Islet precursor cell (in vitro differentiated cells): ENCODE measurements at places on chromosomes 1 and 21.

- DNase-seq, result no peak
Observed at GRCh38 chr21:37509802-37510393, 143.3 kb downstream of the DYRK1A start.

DNA sequence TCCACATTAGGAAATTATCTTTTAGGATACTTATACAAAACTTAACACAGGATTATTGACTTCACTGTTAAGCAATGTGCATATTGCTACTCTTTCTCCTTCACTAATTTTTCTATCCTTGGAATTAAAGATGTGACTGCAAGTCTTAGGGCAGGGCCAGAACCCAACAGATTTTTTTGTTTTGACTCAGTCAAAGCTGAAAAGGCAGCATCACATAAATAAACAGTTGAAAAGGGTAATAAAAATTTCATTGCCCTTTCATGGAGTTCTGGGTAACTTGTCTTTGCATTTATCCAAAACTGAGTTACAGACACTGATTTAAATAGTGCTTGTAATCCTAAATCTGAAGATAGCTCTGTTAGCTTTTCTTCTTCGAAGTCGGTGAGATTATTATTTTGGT is 1.9 kb upstream of the TMEM35B start:
- no peak for DNase-seq

DNA sequence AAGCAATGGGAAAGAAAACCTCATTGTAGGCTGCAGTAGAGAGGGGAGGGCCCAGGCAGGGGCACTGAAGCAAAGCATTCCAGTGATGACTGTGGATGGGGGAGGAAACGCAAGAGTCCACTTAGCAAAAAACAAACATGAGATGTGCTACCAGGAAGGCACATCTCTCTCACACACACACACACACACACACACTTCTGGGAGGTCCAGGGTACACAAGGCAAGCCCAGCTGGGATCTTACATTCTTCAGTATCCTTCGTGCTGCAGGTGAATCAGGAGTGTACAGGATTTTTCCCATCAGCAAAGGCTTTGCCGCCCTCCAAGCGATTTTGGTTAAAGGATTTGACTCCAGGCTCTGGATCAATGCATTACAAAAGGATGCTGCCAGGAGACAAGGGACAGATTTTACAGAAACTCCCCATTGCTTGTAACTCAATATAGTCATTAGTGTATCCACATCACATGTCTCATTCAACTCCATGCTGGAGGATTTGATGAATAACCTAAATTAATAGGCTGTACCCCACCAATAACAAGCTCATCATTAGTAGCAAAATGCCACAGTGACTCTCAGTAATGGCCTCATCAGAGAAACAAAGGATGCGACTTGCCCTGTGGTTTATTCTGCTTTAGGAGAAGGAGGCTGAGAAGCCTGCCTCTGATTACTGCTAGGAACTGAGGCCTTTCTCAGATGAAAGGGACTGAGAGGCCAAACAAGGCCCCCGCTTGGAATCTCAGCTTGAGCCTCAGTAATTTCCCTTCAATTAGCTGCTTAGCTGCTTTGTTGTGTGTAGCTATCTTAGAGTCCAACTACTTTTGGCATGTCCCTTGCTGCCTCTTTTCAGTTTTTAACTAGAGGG is 41.6 kb downstream of the ABCA4 start:
- peak; percentile 69 for DNase-seq

GRCh38 chr1:22729912-22730311 is 19.3 kb downstream of the EPHB2 start:
- DNase-seq, result no peak

DNA sequence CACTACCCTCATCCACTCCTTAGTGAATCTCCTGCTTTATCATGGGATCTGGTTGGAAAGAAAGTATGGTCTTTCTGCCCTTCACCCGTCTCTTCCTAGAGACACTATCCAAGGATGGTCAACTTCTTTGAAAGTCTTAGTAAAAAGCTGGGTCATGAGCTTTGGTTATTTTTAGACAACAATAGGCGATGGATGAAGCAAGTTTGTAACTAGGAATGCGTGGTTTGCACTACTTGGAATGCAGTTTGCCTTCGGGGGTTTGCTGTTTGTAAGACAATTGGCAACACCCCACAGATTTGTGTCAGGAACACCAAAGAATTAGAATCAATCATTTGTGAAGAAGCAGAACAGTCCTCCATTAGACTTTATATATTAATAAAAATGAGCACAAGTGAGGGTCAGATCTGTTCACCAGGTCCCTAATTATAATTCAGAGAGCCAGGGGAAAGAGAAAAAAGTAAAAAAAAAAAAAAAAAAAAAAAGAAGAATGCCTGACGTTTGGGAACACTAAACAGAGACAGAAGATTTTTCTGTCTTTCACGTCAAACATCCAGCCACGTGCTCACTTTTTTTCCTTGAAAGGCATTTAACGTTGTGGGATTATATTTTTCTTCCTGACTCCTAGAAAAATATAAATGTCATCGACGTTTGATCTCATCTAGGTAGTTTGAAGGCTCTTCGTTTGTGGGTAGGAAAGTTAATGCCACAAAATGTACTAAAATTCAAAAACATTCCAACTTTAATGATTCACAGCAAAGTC is 60.7 kb upstream of the BTG3 start:
- peak; percentile 74 for DNase-seq

- DNase-seq, result peak; percentile 68
Observed at GRCh38 chr1:224435318-224435763, 744 bp upstream of the WDR26 start.

- no peak for DNase-seq
Observed at GRCh38 chr1:113808450-113809195, 3.7 kb downstream of the RSBN1 start.

DNA sequence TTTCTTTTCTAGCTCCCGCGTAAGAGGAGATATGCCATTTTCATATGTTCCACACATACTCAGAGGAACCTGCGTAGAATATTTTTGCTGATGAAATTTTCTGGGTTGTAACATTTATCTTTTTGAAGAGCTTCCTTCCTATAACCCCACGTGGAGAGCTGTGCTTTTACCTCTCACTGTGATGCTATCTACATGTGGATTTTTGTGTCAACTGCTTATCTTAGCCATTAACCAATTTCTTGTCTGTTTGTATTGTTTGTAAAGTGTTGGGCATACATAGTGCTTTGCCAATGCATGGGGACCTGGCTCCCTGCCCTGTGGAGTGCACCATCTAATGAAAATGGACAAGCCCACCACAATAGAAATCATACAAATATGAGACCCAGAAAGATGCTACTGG is 266.1 kb downstream of the TNR start:
- DNase-seq, result no peak

GRCh38 chr1:54750596-54750995 is 13.7 kb downstream of the PARS2 start:
- no peak for DNase-seq

GRCh38 chr1:39574646-39575045 is 1.9 kb downstream of the PABPC4 start:
- no peak for DNase-seq

DNA sequence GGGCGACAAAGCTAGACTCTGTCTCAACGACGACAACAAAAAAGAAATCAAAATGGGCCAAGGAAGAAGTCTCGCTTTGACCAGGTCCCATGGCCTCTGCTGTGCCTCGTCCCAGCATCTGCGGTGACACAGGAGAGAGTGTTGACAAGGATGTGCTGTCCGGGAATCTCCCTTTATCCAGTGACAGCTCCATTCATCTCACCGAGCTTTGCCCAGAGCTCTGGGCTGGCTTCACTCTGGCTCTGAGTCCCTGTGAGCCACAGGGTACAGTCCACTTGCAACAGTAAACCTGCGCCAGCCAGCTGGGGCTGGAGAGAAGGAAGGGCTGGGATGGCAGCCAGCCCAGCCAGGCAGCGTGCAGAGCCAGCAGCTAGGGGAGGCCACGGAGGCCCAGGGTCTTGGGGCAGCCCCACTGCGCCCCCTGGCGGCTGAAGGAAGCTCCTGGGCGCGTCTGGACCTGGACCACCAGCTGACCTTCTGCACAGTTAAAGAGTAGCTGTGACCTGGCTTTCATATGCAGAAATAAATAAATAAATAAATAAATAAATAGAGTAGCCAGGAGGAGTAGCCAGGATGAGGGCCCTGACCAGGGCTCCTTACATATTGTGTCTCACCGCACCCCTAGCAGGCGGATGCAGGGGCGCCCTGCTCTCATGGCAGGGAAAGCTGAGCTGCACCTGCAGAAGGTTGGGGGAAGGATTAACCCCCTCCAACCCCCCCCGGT is 29.7 kb downstream of the ENO1 start:
- DNase-seq, result peak; percentile 92

- no peak for DNase-seq
Observed at GRCh38 chr1:185062710-185063370, 17.5 kb downstream of the RNF2 start.

DNA sequence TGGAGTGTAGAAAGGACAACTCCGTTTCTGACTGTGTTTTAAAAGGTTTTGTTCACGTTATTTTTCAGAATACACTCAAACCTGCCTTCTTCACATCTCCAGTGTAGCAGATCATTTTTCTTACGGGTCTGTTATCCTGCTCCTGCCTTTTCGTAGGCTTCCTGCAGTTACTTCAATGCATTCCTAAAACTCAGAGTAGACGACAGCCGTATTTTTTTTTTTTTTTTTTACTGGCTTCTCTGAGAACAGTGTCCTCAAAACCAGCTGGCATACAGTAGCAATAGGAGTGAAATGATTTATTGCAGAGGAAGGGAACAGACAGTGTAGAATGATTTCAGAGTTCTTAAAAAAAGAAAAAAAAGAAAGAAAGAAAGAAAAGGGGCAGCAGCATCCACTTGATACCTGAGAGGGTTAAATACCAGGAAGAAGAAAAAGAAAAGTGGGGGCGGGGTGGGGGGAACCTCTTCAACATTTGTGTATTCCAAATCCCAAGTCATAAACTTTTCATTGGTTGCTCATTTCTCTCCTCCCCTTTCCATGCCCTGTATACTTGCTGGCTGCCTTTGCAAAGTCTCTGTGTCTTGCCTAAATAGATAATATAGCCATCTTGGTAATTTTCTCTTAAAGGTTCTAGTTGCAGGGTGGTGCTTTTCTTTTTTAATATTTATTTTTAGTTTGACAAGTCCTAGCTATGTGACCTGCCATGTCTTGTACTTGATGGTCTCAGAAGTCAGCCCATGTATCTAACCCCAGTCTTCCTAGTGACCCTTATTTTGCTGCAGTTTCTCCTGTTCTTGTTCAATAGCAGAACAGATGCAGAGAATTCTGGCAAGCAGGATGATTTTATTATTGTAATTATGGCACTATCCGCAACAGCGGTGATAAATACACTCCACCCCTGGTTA is 2.8 kb downstream of the TGFB2 start:
- DNase-seq, result no peak

DNA sequence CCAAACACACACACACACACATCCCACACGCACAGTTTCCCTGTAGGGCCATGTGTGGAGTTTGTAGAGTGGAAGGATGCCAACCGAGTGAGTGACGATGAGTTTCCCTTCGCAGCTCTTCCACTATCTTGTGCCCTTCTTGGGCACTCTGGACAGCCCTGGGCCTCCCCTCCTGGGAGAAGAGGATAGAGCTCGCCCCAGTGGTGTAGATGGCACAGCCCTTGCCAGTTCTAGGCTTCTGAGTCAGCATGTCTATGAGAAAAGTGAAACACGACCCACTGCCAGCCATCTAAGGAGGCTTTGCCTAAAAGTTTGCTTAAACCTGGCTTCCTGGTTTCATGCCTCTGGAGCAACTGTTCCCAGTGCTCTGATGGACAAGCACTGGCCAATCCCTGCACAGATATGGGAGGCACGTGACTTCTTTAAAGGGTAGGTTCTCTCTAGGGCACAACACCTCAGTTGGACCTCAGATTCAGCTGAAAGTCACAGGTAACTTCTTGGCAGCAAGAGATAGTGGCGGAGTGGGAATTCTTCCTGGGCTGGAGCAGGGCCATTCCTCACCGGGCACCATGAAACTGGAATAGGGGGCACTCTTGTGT is 195.9 kb upstream of the GALNT2 start:
- DNase-seq, result no peak

DNA sequence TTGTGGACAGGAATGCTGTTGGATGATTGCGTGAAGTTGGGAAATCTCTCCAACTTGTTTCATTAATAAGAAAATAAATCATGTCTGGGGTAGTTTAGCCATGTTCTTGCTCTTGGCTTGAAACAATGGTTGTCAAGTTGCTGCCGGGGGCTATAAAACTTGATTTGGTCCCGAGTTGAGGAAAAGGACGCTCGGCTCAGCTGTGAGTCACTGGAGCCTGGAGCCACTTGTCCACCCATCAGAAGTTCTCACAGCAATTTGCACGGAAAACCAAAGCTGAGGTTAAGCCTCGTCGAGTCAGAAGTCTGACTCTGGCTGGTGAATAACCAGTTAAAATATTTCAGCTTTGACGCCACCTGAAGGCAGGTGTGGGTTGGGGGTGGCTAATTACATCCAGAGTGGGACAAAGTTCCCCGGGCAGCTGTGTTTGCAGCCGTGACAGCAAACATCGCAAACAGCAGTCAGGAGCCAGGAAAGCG is 19.7 kb upstream of the RIPK4 start:
- peak; percentile 89 for DNase-seq

- no peak for DNase-seq
Observed at GRCh38 chr1:209787551-209787950, 3.2 kb upstream of the C1orf74 start.

DNA sequence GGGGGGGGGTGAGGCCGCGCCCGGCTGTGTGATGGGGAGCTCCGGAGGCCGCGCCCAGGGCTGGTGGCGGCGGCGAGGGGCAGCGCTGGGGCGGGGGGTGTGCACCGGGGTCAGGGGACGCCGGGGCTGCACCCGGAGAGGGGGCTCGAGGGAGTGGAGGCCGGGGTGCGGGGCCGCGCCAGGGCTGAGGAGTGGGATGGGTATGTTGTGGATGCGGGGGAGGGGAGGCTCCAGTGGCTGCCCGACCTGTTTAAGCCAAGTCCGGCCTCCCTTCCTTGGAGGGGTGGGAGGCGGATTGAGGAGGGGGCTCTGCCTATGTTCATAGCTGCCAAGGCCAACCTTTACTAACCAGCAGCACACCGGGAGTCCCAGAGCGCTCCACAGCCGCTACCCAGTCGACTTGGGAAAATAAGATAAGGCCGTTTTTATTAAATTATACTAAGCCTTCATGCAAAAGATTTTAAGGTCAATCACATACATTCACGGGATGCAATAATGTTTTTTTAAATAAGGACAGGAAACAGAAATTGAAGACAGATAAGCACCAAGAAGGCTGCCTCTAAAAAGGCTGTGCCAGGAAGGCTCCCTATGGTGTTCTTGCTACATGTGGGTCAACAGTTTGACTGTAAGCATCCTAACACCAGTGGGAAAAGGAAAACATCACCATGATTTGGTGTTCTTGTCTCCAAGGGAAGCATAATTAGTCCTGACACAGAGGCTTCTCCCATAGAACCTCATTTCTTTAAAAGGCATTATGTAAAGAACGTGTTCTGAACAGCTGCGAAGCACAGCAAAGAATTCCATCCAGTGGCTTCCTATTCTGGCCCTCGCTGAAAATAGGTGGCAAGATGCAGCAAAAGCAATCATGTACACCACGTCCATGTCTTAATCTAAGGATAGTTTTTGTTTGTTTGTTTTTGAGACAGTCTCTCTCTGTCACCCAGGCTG is 626 bp upstream of the HLCS start:
- no peak for DNase-seq

GRCh38 chr1:64031236-64031635 is 172.2 kb upstream of the UBE2U start:
- no peak for DNase-seq
